ENCODE measurements at places on chromosomes 6 and 20.

DNA sequence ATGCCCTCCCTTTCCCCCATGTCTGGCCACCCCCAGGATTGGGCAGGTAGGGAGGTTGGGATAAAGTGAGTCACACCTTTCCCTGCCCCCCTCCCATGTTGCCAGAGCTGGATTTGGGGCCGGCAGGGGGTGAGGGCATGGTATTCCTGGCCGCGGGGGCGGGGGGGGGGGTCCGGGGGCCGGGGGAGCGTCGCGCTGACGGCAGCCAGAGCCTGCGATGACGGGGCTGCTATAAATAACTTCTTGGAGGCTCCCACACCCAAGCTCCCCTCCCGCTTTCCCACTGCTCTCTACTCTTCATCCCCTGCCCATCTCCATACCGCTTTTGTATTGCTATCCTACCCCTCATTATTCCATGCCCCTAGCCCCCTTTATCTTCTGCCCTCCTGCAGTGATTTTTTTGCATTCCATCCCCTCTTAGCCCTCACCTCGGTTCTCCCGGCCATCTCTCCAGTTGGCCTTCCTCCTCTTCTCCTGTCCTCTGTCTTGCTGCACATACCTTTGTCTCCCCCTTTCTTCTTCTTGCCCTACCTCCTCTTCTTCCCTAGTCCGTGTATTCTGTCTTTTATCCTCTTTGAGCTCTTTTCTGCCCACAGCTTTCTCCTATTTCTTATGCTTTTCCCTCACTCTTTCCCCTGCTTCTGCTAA lies 13.8 kb downstream of the SYNGAP1 start:
- peak; percentile 31 for DNase-seq

GRCh38 chr6:142534484-142534883 lies 232.7 kb downstream of the ADGRG6 start:
- DNase-seq, result no peak

- DNase-seq, result no peak
Observed at GRCh38 chr20:62749851-62750445, 41.3 kb downstream of the NTSR1 start.

DNA sequence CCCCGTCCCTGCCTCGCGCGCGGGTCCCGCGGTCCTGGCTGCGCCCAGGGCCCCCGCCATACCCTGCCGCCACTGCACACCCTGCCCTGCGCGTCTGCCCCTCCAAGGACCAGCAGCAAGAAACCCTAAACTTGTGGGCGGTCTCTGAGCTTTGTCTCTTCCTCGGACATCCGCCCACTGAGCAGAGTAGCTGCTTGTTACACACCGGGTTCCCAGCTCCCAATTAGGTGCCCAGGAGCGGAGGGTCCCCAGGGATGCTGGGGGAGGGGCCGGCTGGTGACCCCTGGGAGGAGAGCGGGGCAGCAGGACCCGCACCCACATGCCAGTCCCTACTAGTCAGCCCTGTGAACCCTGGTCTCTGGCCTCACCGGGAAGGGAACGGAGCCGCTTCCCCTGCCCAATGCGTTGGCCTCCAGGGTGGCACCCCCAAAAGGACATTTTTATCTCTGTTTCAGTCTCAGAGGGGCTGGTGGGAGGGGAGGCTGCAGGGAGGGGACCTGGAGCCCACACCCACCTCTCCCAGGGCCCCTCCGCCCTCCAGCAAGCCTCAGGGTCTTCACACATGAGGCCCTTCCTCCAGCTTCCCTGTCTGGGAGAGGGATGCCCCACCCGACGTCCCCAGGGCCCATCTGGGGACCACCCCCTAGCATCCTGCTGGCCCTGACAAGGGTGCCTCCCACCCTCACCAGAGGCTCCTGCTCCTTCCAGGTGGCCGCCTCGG lies 10.5 kb downstream of the STMN3 start:
- no peak for DNase-seq

DNA sequence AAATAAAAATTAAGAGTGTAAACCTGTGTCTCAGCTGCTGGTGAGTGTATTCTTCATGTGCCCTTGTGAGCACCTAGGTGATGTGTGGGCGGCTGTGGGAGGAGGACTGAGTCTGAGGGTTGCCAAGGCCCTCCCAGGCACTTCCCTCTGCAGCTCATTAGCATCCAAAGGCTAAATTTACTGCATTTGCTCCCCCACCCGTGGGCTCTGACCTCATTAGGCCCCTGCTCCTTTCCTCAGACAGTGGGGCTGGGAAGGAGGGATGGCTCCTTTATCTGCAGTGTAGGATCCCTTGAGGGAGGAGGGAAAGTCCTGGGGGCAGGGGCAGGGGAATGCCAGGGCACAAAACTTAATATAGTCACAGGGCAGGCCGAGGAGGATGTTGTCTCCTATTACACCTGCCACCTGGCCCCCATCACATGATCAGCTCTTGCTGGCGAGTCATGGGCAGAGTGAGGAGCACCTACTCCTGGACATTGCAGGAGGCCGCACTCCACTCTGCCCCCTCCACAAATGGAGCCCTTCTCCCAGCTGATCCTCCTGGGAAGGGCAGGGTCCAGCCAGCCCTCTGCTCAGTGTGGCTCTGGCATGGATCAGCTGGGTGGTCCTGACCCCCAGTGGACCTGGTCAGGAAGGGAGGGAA lies 133.2 kb downstream of the MRPL14 start:
- no peak for DNase-seq

DNA sequence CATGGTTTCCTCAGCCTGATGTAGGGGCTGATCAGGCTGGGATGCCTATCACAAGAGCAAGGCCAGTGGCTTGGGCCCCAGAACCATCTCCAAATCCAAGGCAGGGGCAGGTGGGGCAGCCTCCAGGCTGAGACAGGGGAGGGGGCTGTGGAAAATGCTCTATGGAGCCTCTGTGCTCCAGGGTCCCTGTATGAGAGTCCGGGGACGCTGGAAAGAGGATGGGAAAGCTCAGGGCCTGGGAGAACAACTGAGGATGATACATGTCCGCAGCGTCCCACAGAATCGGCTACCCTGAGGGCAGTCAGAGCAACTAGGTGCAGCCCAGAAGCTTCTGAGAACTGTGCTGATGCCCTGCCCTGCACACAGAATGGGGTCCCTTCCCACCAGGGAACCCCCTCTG lies 43.4 kb downstream of the CPXM1 start:
- no peak for DNase-seq

GRCh38 chr6:117555882-117556498 lies 46.3 kb downstream of the GOPC start:
- DNase-seq, result no peak

DNA sequence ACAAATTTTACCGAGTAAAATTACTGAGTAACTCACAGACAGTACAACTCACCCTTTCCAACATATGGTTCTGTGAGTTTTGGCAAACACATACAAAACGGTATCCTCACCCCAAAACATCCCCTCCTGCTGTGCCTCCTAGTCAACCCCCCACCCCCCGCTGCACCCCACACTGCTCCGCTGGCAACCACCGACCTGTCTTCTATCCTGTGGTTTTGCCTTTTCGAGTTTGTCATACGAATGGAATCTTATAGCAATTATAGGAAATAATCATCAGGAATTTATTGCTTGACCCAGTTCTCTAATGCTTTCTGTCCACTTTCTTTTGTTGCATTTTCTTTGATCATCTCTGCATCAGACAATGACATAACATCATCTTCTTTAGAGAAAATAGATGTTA lies 312.3 kb downstream of the KIF16B start:
- DNase-seq, result peak; percentile 90

- DNase-seq, result no peak
Observed at GRCh38 chr6:156826290-156826955, 49.2 kb downstream of the ARID1B start.

GRCh38 chr20:44851545-44851944 lies 34.0 kb upstream of the YWHAB start:
- DNase-seq, result no peak

GRCh38 chr6:80363501-80364122 lies 257.1 kb downstream of the BCKDHB start:
- DNase-seq, result peak; percentile 77

GRCh38 chr6:35439308-35439707 lies 12.8 kb upstream of the FANCE start:
- no peak for DNase-seq

GRCh38 chr6:159557031-159557430 lies 136.0 kb downstream of the SOD2 start:
- no peak for DNase-seq

GRCh38 chr6:36280983-36281382 lies 11.1 kb downstream of the PNPLA1 start:
- DNase-seq, result no peak

- peak; percentile 17 for DNase-seq
Observed at GRCh38 chr6:99514089-99514488, 1.1 kb downstream of the USP45 start.

- DNase-seq, result no peak
Observed at GRCh38 chr20:17620371-17621228, 50.7 kb downstream of the DSTN start.

DNA sequence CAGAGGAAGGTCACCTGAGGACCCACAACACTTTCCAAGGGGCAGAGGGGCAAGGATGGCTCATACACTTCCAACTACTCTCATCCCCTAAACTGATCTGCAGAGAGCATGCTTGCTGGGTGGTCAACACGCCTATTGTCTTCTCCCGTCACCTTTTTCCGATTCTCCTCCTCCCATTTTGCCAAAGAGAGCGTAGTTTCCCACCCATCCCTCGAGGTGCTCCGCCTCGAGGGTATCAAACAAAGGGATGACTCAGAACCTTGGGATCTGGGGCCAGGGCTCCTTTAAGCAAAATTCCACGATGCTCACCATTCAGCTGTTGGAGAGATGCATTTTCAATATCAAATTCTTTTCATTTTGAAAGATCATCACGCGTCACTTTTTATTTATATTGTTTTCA lies 507.5 kb upstream of the SULF2 start:
- peak; percentile 38 for DNase-seq

DNA sequence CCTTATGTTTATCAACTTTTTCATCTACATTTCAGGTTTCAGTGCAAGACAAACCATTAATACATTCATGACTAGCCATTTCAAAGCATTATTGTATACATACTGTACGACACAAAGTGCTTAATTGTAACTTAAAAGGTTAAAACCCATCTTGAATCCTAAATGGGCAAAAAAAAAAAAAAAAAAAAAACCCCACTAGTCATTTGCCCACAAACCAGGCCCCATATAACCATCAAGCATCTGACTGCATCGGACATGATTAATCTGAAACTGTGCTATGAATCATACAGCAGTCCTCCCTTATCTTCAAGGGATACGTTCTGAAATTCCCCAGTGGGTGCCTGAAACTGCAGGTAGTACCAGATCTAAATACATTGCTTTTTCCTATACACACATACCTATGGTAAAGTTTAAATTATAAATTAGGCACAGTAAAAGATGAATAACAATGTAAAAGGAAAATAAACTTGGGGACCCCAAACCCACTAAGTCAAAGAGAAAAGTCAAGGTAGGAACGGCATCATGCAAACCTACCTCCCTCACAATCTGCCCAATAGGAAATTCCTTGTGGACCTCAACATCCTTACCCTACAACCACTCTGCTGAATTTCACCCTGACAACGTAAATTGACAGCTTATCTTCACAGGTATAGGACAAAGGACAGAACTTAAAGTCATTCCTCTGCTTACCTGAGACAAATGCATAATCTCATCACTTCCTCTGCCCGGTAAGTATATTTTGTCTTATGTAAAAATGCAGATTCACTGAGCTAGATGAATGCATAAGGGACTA lies 14.3 kb downstream of the B4GALT5 start:
- DNase-seq, result peak; percentile 68

- DNase-seq, result no peak
Observed at GRCh38 chr20:42701948-42702347, 487.8 kb downstream of the PTPRT start.

DNA sequence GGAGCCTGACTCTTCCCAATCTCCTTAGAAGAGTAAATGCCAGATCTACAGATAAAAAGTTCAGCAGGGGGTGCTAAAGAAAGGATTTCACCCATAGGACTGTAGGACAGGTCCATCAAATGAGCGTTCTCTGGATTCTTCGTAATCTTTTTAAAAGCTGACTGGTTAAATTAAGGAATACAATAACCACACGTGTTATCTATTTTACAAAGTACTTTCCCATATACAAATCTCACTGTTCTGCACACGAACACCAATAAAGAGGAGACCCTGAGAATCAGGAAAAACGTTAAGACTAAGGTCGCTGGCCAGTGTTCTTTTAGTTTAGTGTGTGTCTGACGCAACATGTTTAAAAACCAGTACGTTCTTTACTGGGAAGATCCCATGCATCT lies 542 bp downstream of the TUBE1 start:
- DNase-seq, result peak; percentile 65

DNA sequence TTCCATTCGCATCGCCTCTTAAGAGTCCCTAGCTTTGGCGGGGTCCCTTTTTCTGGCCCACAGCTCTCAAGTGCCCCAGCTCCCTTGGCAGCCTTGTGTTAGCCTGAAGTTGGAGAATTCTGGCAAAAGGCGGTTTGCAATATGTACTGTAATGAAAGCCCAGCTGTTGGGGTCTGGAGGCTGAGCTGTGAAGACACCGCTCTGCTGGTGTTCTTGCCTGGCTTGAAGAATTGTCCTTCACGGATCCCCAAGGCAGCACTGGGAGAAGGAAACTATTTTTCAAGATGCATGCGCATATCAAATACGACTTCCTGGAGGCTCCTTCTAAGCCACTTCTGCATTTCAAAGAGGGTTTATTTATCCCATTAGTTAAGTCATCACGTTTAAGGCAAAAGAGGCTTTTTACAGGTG lies 21.4 kb upstream of the CITED2 start:
- DNase-seq, result no peak

DNA sequence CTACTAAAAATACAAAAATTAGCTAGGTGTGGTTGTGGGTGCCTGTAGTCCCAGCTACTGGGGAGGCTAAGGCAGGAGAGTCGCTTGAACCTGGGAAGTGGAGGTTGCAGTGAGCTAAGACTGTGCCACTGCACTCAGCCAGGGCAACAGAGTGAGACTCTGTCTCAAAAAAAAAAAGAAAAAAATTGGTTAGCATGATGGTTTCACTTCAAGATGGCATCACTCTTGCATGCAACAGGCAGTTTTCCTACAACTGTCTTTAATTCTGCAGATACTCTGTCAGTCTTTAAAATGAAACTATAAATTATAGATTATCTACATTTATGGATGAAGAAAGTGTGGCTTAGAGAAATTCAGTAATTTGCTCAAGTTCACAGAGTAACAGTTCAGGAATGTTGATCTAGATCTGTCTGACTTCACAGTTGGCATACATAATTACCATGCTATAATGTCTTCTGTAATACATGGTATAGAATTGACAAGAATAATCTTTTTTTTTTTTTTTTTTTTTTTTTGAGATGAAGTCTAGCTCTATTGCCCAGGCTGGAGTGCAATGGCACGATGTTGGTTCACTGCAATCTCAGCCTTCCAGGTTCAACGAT lies 27.0 kb downstream of the ITCH start:
- DNase-seq, result peak; percentile 31

GRCh38 chr6:162184465-162184864 lies 543.1 kb downstream of the PRKN start:
- DNase-seq, result no peak

GRCh38 chr6:161265554-161265953 lies 8.3 kb downstream of the AGPAT4 start:
- DNase-seq, result no peak

- DNase-seq, result peak; percentile 52
Observed at GRCh38 chr6:36594816-36595643, 868 bp downstream of the SRSF3 start.

- peak; percentile 53 for DNase-seq
Observed at GRCh38 chr20:43666376-43667328, at the start of gene MYBL2. Gene MYBL2 (plus strand): TSS chr20:43667114. CDS start chr20:43667284, 170 bp downstream.

GRCh38 chr20:17616480-17617211 lies 46.8 kb downstream of the DSTN start:
- no peak for DNase-seq

- peak; percentile 8 for DNase-seq
Observed at GRCh38 chr6:3696525-3697088, 54.9 kb downstream of the PXDC1 start.
